A172 (cell line): ENCODE measurements at places on chromosomes 6 and 20. TPM values are rescaled to one million over a fixed set of nuclear protein-coding genes. Genes with fewer than 3 reads are reported as not detected.

The RIMS4 gene
- total RNA-seq: 0.02 TPM in 1 of 2 replicates, not detected in the other

The PCED1A gene
- total RNA-seq: 11.9 and 13.2 TPM in 2 replicates

The TMEM14C gene
- 312 and 395 TPM in 2 replicates for total RNA-seq

The C20orf141 gene
- not detected in 2 replicates for total RNA-seq

The BEND3 gene
- total RNA-seq: 2.3 and 3.5 TPM in 2 replicates
